ENCODE measurements at places on chromosomes 16 and 17. TPM values are rescaled to one million over a fixed set of nuclear protein-coding genes. Genes with fewer than 3 reads are reported as not detected.

ENO3 gene
- total RNA-seq, result 6.6 TPM

GPR139 gene
- not detected for total RNA-seq

GRCh38 chr17:66040402-66040801, 151.5 kb downstream of the CEP112 start:
- DNase-seq, result no peak

DNA sequence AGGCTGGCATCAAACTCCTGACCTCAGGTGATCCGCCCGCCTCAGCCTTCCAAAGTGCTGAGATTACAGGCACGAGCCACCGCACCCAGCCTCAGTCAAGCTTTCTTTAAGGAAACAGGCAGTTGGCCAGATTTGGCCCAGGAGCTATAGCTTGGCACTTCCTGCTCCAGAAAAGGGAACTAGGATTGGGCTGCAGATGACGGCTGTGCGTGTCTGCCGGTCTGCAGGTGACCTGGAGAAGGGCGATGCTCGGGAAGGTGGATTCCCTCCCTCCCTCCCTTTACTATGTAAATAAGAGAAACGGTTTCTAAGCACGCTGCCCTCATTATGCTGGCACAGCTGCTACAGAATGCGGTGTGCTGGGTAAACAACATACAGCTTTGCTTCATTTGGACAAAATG, 215.9 kb downstream of the RPTOR start:
- DNase-seq, result peak; percentile 49

DNA sequence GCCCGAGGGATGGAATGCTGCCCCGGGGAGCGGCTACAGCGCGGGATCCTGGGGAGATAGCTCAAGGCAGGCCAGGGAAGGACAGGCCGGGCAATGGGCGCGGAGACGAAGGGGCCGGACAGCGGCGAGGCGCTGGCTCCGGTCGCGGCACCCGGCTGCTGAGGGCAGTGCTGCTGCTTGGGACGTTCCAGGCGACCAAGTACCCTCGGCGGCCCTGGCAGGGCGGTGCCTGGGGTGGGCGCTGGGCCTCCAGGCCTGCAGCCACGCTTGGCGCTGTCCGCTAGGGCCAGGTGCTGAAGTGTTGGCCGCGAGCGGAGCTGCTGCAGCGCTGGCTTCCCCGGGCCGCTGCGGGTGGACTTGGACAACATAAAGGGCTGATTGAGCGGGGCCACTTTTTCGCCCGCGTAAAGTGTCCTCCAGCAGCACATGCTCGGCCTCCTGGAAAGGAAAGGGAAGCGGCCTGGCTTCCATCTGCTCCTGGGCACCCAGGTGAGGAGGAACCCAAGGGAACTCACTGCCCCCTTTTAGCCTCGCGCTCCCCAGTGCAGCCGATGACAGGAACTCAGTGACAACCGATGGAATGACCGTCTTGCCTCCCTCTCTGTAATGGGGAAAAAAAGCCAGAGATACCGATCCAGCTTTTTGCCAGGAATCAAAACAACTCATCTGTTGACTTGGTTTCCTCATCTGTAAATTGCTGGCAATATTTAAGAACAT, 23.7 kb downstream of the CLEC3A start:
- DNase-seq, result peak; percentile 21

DNA sequence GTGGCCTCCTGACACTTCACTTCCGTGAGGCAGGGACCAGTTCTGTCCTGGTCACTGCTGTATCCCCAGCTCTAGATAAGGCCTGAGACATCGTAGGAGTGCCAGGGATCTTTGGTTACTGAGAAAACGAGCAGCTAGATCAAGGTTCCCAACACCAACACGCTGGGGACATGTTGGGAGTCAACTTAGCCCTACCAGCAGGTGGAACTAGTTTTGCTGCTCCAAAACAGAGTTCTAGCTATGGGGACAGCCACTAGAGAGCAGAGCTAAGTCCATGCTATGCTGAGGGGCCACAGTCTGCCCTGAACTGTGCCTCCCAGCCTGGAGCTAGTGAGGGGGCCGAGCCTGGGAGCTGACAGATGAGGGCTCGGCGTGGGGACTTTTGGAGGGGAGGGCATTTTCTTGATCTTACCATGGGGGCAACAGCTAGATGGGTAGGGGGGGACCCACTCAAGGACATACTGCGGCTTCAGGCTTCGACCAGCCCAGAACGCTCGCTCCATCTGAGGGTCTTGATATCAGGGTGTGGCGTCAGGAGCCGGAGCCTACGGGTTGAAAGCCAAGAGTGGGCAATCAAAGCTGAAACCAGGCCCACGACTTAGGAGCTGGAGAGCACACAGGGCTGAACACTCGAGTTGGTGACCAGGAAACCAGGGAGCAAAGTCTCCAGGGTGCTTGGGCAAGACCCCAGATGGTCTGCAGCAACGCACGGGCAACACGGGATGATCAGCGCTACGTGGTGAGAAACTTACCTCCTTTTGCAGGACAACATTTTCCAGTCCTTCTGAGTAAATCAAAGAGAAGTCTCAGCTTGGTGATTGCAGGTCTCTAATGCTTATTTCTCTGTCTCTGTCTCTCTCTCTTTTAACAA, 13.4 kb downstream of the SNX20 start:
- DNase-seq, result no peak

DNA sequence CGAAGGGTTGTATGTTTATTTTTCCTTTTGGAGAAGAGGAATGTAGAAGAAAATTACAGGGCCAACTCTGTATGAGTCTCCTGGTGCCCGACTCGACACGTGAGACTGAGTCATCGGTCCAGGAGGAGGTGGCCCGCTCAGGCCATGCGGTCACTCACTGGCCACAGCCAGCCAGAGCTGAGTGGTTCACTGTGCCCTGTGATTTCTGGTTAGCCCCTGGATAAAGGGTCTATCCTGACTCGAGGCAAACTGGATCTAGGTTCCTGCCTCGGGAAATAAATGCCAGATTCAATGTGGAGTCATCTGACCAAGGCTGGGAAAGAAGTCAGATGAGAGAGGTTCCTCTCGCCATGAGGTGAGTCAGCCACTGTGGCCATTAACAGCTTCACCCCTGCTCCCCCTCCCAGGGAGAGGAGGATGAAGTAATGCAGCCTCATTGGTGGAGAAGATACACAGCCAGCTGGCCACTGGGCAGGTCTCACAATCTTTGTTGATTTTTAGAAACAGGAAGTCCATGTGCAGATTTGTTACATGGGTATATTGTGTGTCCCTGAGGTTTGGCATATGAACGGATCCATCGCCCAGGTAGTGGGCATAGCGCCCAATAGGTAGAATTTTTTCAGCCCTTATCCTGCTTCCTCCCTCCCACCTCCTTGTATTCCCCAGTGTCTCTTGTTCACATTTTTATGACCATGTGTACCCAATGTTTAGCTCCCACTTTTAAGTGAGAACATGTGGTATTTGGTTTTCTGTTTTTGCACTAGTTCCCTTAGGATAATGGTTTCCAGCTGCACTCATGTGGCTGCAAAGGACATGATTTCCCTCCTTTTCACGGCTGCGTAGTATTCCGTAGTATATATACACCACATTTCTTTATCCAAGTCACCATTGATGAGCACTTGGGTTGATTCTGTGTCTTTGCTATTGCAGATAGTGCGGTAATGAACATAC, 21.7 kb upstream of the USP36 start:
- peak; percentile 97 for DNase-seq

DNA sequence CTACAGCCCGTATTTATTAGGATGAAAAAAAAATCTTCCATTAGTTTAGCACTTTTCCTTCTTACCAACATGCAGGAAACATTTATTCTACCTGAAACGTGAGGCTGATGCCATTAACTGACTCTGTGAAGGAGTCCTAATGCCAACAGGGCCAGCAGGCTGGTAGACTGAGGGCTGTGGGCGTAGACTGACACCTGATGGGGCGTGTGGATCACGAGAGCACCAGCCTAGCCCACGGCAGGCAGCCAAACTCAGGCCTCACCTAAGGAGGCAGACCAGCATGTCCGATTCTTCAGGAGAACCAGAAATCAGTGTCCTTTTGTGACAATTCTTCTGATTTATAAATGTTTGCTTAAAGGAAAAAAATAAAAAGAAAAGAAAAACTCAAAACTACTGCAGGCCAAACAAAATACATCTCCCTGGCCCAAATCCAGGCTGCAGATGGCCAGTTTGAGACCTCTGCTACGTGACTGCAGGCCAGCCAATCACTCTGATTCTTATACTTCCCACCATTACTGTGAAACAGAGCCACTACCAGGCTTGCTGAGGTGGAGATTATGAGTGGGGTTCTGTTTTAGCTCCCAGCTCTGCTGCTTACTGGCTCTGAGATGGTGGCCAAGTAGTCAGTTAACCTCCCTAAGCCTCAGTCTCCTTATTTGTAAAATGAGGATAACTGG, 66.5 kb downstream of the GNAO1 start:
- no peak for DNase-seq

Measured in renal cortical epithelial cell (primary cell).